ENCODE measurements at places on chromosomes 5 and 9.

DNA sequence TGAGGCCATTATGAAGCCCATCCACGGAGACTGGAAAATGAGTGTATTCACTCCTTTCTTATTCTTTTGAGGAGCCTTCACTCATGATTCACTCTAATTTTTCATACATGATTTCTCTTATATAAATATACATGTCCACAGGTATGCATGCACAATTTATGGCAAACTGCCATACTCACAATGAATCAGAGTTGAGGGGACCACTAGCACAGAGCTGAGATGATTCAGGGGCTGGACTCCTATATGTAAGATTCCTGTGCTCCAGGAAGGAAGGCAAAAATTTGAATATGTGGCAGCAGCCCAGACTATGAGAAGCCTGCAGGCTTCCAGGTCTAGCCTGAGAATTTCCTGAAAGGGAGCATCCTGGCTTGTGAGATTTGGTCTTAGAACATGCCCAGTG is 484.6 kb downstream of the PRELID2 start:
- DNase-seq, result no peak

DNA sequence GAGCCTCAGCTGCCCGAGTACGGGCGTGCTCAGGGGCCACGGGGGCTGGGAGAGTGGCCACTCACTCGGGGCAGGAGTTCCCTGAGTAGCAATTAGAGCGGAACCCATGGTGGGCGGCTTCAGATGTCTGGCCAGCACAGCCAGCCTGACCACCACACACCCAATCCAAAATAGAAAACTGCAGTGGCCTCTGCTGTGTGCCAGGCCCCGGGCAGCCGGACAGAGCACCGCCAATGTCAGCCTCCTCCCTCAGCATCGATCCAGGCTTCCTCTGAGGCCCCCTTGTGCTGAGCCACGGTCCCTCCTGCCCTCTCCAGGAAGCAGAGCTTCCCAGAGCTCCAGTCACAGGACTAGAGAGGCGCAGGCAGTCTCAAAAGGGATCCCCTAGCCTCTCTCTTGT is 2.7 kb downstream of the ADAMTS2 start:
- peak; percentile 23 for DNase-seq

DNA sequence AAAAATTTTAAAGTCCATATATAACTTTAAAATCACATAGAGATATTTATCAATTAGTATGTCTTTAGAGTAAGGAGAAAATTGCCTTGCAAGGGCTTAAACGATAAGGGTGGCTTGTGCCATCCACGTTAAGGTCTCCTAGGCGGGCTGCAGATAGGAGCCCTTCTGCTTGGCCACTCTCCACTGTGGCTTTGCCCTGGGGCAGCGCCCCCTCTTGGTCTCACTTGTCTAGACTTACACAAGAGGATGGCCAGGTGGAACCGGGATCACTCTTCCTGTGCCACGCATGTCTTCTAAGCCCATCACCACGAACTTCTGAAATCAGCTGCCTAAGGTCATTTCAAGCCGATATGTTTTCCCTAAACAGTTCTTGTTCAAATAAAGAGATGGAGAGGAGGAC is 2.9 kb downstream of the FPGS start:
- no peak for DNase-seq

- DNase-seq, result no peak
These were observed 101.4 kb upstream of the IRX4 start for GRCh38 chr5:1983919-1984695.

DNA sequence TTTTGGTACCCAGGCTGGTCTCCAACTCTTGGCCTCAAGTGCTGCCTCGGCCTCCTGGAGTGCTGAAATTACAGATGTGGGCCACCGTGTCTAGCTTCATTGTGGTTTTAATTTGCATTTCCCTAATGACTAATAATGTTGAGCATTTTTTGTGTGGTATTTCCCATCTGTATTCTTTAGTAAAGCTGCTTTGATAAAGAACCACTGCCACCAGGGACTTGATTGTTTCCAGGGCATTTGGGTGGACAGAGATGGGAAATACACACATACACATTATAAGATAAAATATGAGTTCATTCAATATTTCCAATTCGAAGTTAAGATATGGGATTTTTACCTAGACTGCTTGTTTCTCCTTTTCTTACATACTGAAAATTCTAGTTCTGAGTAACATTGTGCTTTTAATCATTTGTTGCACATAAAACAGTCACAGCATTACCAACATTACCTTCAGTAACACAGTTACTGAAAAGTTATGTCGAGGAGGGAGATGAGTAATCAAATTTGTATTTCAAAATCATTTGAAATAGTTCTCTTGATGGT is 28.9 kb downstream of the HABP4 start:
- DNase-seq, result no peak

DNA sequence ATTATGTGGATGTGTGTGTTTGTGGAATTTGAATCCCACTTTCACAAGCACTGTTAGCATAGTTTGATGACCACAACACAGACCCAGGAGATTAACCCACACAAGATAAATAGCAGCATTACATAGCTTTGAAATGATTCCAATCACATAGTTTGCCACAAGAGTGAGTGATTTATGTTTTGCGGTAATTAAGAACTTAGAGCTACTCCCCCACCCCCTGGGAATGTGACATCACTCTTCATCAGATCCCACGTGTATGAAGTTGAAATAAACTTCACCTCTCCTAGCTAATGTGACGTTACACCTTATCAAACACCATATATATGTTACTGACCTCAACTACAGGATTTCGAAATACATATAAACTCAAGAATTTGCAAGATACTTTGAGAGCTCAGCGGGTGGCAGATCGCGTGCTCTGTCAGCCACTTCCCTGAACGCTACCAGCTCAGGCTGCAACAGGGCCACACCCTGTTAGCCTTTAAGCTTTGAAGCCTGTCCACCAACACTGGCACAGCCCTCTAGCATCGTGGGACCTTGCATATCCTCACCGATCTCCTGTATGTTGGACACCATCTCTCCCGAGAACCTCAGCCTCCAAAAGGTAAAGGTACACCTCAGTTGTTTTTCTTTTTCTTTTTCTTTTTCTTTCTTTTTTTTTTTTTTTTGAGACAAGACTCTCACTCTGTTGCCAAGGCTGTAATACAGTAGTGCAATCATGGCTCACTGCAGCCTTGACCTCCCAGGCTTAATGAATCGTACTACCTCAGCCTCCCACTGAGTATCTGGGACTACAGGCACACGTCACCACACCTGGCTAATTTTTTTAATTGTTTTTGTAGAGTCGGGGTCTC is 1.7 kb upstream of the AGTPBP1 start:
- no peak for DNase-seq

GRCh38 chr5:85395526-85395925 is 1010.8 kb upstream of the EDIL3 start:
- DNase-seq, result no peak

- DNase-seq, result no peak
These were observed 337.6 kb upstream of the IRX1 start for GRCh38 chr5:3258050-3258449.

DNA sequence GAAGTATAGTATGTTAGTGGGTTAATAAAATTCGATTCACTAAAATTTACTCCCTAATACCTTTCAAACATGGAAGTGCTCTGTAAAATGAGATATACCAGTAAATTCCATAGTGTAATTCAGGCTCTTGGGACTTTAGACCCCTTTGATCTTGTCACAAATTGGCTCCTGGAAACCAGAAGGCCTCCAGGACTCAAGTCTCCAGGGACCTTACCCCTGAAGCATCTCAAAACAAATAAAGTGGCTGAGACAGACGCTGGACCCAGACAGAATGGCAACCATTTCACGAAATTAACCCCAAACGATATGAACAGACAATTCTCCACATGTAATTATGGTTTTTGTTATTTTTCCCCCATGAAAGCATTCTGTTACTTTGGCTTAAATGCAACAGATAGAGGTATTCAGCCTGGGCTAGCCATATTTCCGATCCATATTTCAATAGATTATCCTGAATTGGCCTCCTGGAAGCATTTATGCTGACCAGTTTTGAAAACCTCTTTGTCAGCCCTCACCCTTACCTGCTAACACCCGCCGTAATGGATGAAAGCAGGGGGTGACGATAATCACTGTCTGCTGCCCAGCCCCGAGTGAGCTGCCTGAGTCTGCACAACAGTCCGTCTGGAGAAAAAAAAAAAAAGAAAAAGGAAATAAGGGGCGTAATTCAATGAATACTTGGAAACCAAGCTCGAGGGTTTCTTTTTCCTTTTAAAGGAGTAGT is 34.1 kb upstream of the EFNA5 start:
- no peak for DNase-seq

GRCh38 chr5:116905885-116906284 is 331.3 kb upstream of the SEMA6A start:
- no peak for DNase-seq

GRCh38 chr5:167030500-167031120 is 1260.8 kb upstream of the WWC1 start:
- DNase-seq, result no peak

GRCh38 chr5:173835131-173835530 is 53.0 kb upstream of the CPEB4 start:
- no peak for DNase-seq

DNA sequence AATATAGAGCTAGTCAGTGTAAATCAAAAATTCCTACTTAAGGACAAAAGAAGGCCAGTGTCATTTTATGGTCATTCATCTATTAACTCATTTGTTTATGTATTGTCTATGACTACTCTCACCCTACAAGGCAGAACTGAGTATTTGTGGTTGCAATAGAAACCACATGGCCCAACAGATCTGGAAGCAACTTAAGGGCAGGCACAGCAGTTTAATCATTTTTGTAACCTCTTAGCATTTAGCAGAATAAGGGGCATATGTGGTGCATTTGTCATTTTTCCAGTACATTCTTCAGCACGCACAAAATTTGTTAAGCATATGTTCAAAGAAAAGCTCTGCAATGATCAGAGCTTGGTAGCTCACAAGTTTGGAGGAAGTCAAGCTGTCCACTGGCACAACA is 1.1 kb downstream of the FKBP15 start:
- DNase-seq, result no peak

- no peak for DNase-seq
These were observed 485.8 kb downstream of the NTRK2 start for GRCh38 chr9:85155352-85155751.

Measured in GOT3 (cell line).